ENCODE measurements at places on chromosomes 4 and X.

GRCh38 chrX:91039777-91040176 lies 394.9 kb upstream of the PABPC5 start:
- no peak for DNase-seq

DNA sequence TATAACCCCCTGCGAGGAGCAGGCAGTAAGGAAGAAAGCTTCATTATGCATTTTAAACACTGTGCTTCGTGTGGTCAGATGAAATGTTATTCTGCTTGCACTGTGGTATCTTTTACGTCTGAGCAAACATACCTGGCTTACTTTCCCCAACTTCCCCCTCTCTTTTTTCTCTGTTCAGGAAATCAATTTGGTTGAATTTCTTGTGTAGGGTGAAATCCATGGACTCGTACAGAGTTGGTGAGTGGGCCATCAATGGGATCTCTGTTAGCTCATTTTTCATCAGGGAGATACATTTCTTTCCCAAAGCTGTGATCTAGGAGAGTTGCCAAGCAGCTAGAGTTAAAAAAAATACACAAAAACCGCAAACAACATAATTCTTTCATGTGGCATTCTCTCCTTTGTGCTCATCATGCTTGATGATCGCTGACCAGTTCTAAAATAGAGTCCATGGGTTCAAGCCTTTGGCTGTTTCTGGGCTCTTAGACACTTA lies 98.5 kb downstream of the FRAS1 start:
- DNase-seq, result no peak

DNA sequence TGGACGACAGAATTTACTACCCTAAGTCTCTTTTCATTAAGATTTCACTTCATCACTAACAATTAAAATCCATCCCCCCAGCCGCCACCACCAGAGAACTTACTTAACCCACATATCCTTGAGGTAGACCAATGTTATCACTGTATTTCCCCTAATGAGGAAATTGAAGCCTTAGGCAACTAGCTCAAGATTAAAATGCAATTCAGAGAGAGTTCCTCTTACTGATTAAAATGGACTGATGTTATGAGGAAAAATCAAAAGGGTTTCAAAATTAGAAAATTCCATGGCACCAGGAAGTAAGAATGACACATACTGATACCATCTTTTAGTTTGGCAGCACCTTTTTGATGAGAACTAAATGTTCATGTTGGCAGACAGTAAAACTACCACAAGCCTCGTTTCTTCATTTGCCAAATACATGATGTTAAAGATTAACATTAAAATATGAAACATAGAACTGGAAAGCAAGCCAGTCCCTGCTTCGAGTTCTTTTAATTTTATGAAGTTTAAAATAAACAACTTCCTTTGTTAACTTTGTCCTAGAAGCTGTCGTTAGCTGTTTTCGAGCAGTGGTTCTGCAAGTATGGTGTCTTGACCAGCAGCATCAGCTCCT lies 69.3 kb upstream of the CCDC160 start:
- DNase-seq, result no peak

DNA sequence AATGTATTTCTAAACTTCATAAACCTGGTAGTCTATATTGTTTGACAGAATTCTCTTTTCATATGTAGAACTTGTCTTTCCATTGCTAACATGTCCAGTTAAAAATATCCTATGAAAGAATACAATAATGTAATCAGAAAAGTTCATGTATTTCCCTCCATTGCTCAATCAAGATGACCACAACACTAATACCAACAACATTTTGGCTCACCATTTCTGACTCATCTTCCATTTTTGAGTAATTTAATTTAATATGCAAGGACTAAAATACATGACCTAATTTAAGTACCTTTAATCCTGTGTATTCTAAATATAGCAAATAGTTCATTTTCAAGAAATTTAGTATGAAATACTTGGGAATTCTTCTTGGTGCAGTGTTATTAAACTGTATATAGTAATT lies 239.5 kb upstream of the GPC4 start:
- no peak for DNase-seq

DNA sequence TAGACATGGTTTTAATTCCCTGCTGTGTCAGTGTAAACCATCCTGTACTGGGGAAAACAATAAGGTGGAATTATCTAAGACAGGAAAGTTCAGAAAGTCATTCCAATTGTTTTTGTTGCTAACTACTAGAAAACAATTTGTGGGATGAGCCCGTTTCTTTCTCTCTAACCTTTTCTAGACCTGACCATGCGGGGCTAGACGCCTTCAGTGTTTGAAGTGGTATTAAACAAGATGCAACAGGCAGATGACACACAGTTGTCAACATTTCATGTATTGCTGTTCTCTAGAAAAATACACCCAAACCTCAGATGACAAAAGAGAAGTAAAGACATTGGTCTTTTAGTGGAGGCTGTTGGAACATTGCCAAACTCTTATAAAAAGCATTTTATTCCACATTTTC lies 105.7 kb downstream of the FRAS1 start:
- DNase-seq, result no peak

- DNase-seq, result no peak
Measured at GRCh38 chrX:149267878-149268813, 237.0 kb downstream of the IDS start.

GRCh38 chrX:39888730-39889129 lies 209.0 kb downstream of the BCOR start:
- DNase-seq, result no peak

- no peak for DNase-seq
Measured at GRCh38 chrX:73647632-73648322, 84.8 kb downstream of the CHIC1 start.

- DNase-seq, result peak; percentile 56
Measured at GRCh38 chrX:114675365-114675764, 91.5 kb downstream of the HTR2C start.

DNA sequence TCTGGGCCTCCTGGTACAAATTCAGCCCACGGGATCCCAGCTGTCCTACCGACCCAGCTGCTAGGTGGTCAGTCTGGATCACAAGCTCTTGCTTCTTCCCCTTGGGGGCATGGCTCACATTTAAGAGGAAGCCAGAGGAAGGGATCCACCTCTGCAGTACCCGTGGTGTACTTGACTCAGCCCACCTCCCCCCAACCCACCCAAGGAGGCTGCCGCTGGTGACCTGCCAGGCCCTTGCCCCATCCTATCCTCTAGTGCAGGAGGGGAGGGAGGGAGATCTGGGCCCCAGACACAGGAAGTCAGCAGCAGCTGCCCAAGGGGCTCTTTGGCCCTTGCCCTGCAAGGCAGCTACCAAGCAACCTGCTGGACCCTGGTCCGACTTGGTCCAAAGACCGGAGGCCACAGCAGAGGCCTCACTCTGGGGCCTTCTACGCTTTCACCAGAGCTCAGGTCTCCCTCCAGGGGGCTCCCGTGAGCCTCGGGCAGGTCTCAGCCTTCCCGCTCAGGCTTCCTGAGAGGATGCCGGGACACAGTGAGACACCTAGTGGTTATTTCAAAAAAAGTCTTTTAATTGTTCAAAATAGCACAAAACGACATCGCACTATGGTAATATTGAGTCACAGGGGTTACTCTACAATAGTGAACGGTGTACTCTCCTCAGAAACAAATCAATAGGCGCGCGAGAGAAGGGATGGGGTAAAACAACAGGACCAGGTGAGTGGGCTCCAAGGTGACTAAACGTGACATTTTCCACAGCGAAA lies 2.7 kb upstream of the RENBP start:
- peak; percentile 15 for DNase-seq

- no peak for DNase-seq
Measured at GRCh38 chr4:96521046-96521536, 681.2 kb downstream of the PDHA2 start.

- no peak for DNase-seq
Measured at GRCh38 chr4:44985152-44985551, 258.8 kb upstream of the GNPDA2 start.

- DNase-seq, result no peak
Measured at GRCh38 chr4:79281566-79282359, 44.1 kb downstream of the NAA11 start.

- no peak for DNase-seq
Measured at GRCh38 chrX:149060921-149061320, 444.2 kb downstream of the IDS start.

- DNase-seq, result no peak
Measured at GRCh38 chr4:78653655-78654054, 102.1 kb downstream of the ANXA3 start.

GRCh38 chrX:122666601-122667000 lies 517.5 kb upstream of the GRIA3 start:
- DNase-seq, result no peak

DNA sequence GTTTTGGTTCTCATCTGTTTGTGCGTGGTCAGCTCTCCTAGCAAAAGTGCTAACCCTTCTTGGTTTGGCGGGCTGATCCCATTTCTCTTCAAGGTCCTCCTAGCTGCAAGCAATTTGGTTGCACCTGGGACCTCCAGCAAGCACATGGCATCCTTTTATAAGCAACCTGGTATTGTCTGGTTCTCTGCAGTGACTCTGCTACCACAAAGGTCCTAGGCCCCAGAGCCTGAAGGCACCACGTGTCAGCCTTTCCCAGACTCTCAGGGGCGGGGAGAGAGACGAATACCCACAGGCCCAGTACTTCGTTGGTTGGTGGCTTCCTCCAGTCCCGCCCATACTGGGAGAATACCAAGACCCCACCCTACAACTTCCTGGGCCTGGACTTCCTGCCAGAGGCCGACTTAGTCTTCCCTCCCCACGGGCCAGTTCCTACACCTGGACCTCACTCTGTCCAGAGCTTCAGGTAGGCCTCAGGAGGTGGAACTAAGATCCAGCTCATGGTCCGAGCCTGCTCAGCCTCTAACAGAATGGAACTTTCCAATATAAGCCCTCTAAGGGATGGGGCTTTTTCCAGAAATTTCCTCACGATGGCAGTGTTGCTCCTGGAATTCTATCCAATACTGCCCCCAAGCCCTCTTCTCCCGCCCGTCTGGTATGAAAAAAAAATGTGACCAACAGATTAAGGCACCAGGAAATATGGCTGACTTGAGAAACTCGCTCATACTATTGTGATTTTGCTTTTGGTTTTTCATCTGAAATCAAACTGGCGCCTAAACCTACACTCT lies 192.5 kb upstream of the STK26 start:
- DNase-seq, result peak; percentile 76

DNA sequence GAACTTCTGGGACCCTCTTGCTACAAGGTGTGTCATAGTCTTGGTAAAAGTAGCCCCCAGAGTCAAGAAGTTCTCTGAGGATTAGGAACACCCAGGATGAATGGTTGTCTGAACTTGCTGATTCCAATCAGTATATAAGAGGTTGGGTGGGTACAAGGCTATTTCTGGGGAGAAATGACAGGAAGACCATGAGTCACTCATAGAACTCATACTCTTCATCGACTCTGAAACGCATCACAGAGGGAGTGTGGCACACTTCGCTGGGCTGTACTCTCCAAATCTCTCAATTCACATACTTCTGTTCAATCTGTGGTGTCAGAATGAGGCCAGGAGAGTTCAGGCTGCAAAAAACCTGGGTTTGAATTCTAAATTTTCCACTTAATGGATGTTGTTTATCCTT lies 193.2 kb upstream of the LEF1 start:
- DNase-seq, result no peak

DNA sequence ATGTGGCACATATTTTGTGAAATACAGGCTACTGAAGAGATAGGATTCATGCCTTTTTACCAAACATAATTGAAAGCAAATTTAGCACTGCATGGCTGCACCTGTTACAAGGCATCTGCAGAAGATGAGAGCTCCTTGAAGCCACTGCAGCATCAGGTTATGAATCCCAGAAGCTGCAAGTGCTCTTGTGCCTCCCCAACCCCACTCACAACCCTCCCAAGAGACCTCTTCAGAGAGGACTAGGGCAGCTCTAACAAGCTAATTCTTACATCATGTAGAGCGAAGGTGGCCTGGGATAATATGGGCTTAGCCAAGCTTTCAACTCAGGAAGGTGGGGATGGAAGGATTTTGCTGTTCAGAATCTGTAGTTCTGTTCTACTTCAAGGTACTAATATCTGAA lies 27.2 kb downstream of the MFAP3L start:
- DNase-seq, result no peak

DNA sequence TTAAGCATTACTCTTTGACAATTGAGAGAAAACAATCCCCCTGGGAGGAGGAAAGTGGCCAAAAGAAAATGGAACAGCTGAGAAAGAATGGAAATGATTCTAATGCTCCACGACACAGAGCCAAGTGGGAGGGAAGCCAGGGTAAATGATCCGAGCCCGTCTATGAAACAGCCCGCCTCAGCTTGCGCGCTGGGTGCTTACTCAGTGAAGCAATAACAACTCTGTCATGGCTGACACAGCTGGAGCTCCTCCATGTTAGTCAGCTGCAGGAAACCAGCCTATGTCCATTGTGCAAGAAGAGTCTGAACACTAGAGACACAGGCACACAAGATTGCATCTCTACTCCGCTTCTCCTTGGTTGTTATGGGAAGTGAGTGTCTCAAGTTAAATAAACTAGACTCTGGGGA lies 19.3 kb downstream of the NOA1 start:
- no peak for DNase-seq

- no peak for DNase-seq
Measured at GRCh38 chr4:174628191-174628590, 105.9 kb upstream of the HPGD start.

GRCh38 chr4:150896497-150896896 lies 118.6 kb downstream of the LRBA start:
- no peak for DNase-seq

GRCh38 chrX:112786076-112786475 lies 54.6 kb downstream of the AMOT start:
- DNase-seq, result no peak

DNA sequence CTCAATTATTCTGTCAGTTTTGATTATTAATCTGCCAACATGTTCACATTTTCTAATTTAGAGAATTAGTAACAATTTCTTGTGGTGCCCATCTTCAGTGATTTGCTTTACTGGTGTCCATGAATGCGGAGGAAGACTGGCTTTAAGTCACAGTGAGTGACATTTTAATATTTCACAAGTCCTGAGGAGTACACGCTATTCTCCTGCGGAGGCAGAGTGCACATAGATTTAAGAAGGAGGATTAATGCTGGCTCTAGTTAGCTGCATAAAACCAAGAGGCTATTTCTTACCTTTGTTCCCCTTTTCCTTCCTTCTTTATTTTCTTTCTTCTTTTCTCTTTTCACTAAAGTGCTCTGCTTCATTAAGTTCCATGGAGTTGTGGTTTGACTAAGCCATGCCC lies 495.2 kb upstream of the IGFBP7 start:
- DNase-seq, result no peak

GRCh38 chr4:96739101-96739500 lies 899.2 kb downstream of the PDHA2 start:
- no peak for DNase-seq

DNA sequence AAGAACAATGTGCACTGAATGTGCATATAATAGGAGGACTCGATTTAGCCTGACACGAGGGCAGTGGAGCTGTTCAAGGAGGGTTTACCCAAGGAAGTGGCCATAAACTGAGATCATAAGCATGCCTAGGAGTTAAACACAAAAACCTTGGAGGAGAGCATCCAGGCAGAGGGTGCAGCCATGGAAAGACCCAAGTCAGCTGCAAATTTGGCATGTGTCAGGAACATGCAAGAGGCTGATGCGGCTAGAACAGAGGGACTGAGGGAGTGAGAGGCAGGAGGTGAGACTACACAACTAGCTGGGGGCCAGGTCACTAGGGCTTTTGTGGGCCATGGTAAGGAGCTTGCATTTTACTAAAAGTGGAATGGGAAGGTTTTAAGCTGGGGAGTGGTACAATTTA lies 55.6 kb downstream of the PRPS1 start:
- no peak for DNase-seq

GRCh38 chr4:84778041-84778440 lies 188.4 kb downstream of the WDFY3 start:
- no peak for DNase-seq

- no peak for DNase-seq
Measured at GRCh38 chr4:153933915-153934687, 145.2 kb upstream of the SFRP2 start.

GRCh38 chrX:86014421-86014820 lies 32.9 kb downstream of the CHM start:
- no peak for DNase-seq

Measured in HS-27A (cell line).